ENCODE measurements at places on chromosomes 6 and 20. TPM values are rescaled to one million over a fixed set of nuclear protein-coding genes. Genes with fewer than 3 reads are reported as not detected.

Gene WFDC12
- not detected for total RNA-seq

Gene TCP11
- not detected for total RNA-seq

Gene SNAP91
- 0.34 TPM for total RNA-seq

Gene TRIM31
- not detected for total RNA-seq

Gene LY6G6F
- total RNA-seq, result not detected

Gene FITM2
- 5.5 TPM for total RNA-seq

Gene DDO
- total RNA-seq, result 0.29 TPM

Gene FRS3
- 4.0 TPM for total RNA-seq

Gene ZBTB12
- total RNA-seq, result 4.9 TPM

DNA sequence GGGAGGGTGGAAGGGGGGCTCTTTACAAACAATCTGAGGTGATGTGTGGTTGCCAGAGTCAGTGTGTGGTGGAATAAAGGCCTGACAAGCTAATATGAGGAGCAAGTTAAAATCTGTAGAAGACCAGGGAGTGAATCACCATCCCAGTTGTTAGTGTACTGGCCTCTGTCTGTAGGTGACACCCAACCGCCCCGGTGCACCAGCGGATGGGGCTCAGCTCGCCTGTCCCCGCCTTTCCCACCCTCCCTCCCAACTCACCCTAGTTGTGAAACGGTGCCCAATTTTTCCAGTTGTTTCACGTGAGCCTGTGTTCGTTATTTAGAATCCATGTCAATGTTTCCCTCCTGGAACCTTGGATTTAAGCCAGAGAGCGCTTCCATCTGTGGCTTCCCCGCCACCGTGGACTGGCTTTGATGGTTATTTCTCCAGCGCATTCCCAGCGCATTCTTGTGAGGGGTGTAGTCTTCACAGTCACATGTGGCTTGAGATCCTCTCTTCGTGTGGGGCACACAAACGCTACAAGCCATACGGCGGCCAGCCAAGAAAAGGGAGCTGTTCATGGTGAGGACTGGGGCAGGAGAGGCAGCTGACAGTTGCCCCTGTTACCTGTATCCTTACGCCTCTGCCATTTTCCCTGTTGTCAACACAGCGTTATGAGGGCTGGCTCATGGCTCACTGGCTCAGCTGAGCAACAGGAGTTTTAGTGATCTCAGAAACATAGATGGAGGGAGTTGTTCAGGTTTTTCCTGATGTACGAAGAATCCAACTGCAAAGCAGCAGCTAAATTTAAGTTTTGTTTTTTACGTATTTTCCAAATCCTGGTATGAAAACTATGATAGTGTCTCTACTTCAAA is 137.6 kb downstream of the ZDHHC14 start:
- DNase-seq, result no peak

DNA sequence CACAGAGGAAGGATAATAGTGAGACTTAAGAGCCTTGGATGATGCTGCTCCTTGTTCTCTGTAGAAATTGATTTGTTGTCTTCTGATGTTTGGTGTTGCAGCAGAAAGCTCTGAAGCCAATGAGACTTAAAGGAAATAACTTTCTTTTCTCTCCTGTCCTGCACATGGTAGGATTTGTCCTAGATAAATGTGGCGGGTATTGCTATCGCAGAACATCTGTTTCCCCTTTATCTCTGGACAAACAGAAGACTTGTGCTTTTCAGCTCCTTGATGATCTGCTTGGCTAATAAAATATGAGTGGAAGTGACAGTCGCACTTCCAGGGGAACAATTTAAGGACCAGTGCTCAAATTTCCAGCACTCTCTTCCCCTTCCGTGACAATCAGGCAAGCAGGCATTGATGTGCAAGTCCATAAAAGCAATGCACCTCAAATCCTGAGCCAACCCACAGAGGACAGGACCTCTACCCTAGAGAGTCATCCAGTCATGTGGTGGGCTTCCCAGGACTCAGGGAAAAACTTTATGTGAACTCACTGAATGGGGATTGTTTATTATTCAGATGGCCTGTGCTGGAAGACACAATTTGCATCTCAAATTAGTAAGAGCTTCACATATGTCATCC is 9.9 kb upstream of the NCR2 start:
- DNase-seq, result no peak

DNA sequence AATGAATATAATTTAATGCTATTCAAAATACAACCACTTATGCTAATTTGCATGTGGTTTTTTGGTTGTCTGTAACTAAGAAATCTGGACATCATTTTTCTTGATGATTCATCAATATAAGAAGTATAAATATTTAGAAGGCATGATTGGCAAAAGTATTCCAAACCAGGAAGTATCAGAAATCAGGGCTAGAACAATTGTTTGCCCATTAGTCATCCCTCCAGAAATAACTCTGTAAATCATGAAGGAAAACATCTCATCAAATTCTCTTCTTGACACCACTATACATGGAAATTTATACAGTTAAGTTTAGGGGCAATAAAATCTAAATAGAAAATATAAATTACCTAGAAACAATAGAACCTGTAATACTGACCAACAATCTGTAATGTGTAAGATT is 554.7 kb upstream of the HS3ST5 start:
- no peak for DNase-seq

- no peak for DNase-seq
Measured at GRCh38 chr20:8535403-8536261, 403.6 kb downstream of the PLCB1 start.

DNA sequence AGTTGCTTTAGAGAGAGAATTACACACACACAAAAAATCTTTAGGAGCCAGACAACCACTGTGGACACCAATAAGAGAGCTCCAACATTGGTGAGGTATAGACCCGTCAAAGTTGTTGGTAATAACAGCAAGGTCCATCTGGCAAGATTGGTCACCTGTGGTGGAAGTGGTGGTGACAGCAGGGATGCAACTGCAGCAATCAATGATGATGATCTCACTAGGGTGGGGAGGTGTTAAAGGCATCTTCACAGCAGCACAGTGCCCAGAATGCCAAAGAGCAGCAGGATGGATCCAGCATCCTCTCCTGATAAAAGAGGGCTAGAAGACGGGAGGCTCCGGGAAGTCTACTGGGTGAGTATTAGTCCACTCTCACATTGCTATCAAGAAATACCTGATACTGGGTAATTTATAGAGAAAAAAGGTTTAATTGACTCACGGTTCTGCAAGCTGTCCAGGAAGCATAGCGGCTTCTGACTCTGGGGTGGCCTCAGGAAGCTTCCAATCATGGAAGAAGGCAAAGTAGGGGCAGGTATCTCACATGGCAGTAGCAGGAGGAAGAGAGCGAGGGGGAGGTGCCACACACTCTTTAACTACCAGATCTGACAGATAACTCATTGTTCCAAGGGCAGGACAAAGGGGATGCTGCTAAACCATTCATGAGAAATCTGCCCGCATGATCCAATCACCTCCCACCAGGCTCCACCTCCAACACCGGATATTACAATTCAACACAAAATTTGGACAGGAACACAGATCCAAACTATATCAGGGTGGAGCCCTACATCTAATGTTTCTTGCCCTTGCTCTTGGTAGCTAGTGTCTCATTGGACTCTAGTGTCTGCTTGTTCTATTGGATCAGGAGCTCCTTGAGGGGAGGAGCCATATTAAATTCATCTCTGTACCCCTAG is 48.9 kb downstream of the KLHL31 start:
- no peak for DNase-seq

GRCh38 chr6:107764684-107765460 is 59.2 kb downstream of the SCML4 start:
- no peak for DNase-seq

GRCh38 chr6:70705772-70706171 is 38.1 kb downstream of the SMAP1 start:
- DNase-seq, result no peak

DNA sequence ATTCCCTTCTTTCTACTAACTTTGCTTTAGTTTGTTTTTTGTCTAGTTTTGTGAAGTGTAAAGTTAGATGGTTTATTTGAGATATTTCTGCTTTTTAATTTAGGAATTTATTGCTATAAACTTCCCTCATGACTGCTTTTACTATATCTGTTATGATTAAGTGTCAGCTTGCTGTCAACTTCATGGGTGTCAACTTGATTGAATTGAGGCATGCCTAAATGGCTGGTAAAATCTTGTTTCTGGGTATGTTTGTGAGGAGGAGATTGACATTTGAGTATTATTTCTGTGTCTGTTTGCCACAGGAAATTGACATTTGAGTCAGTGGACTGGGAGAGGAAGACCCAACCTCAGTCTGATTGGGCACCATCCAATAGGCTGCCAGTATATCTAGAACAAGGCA is 1147.0 kb upstream of the EYS start:
- DNase-seq, result no peak

GRCh38 chr20:40750541-40751035 is 61.6 kb upstream of the MAFB start:
- DNase-seq, result no peak

DNA sequence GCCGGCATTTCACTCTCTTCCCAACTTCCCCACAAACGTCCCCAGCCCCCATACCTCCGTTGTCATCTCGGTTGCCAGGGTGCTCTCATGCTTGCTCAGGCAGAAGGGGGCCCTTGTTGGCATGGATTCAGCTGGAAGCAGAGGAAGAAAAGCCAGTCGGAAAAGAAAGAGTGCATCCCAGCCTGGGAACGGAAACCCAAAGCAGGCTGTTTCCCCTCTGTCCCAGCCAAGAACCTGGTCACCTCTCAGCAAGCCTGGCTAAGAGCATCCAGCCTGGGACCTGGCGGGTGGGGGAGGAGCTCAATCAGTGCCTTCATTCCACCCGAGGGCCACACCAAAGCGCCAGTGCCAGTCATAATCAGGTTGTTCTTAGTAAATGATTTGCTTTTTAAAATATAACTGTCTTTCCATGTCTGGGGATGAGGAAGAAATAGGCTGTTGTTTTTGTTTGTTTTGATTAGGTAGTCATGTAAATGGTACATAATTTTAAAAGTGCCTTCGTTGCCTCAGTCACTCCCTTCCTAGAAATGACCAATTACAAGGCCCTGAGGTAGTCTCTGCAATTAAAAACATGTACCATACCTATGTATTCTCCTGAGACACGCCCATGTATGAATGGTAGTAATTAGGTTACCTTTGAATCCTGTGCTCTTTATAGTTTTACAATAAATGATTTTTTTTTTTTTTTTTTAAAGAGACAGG is 21.1 kb downstream of the CHMP4B start:
- DNase-seq, result no peak

- no peak for DNase-seq
Measured at GRCh38 chr6:16406966-16407365, 168.6 kb downstream of the GMPR start.

- DNase-seq, result no peak
Measured at GRCh38 chr6:131685266-131685780, 15.9 kb downstream of the OR2A4 start.

- no peak for DNase-seq
Measured at GRCh38 chr6:100665041-100665380, 200.3 kb upstream of the SIM1 start.

GRCh38 chr6:71967436-71967835 is 81.1 kb downstream of the RIMS1 start:
- DNase-seq, result peak; percentile 31

GRCh38 chr20:46717818-46718541 is 8.5 kb downstream of the SLC2A10 start:
- DNase-seq, result no peak

DNA sequence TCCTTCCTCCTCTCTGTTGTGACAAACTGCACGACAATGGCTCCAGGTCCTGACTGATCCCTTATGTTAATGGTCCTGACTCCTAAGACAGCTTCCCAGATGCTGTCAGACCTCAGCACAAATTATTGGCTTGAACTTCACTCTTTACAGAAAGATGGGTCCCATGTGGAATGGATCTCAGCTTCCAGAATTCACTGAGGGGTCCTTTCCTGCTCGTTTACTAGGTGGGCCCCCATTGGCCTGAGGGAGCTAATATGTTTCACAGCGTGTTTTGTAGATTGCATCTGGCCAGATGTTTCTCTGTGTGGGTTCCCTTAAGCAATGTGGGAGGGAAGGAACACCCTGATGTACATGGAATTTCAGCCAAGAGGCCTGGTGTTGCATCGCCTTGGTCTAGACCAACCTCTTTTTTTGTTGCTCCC is 826.6 kb downstream of the MAFB start:
- no peak for DNase-seq

DNA sequence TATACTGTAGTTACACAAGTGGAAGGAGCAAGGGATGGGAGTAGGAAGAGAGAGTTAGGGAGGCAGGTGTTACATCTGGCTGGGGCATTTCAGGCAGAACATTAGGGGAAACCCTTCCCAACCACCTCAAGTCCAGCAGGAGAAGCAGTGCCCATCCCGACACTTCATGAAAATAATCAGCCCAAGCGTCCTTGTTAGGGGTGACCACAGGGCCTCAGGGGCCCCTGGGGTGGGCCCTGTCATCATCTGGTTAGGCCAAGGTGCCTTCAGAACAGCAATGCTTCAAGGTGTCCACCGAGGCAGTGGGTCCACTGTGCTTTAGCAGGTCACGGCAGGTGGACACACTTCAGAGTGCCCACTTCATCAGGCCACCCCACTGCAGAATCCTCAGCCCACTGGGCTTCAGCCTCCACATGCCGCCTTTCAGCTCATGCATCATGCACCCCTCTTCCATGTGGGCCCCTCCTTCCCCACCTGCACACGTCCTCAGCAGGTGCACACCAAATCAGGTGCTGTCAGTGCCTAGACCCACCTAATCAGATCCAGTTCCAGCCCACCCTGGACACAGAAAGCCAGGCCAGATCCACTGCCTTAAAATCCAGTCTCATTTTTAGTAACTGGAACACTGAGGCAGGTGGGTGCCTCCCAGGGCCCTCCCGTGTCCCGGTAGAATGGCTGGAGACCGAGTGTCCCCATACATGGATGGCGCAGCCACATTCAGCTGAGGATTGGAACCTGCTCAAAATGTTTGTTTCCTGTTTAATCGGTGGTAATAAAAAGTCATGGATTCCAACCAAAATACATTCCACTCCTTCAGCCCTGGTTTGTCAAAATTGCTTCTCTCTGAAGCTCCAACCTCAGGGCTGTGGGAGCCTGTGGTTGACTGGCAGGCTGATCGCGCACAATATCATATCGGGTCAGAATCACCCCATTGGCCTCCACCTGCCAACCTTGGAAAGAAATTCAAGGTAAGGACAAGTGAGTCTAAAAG is 99.5 kb downstream of the ANKRD60 start:
- no peak for DNase-seq

DNA sequence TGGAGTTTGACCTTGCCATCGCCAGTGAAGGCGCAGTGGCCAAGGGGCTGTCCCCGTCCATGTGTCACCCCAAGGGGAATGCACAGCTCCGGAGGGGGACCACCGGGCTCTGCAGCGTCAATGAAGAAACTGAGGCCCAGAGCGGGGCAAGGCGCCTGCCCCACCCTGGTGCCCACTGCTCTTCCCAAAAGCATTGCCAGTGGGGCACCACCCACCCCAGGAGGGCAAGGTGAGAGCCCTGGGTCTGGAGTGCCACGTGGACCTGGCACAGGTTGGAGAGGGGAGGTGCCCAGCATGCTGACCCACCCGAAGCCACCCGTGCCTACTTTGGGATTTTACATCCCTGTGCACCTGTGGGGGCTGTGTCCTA is 8.3 kb downstream of the NTSR1 start:
- DNase-seq, result no peak

DNA sequence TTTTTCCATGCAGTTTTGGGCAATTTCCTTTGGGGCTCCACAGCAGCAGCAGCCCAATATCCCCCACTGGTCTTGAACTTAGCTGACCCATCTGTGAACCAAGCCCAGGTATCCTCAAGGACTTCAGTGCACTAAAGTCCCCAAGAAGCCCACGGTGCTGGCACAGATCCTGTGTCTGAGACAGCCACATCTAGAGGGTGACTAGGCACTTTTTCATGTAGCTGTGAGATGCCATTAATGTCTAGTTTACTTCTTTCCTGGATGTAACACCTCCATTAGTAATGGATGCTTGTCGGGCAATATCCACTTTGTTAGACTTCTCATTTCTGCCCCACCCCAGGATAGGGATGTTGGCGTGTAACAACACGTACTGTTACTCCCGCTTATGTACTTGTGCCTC is 176.2 kb upstream of the PROKR2 start:
- DNase-seq, result no peak

- no peak for DNase-seq
Measured at GRCh38 chr6:31575335-31575901, at the start of gene TNF. TSS of gene TNF (plus strand) at chr6:31575565. CDS start at chr6:31575742, 177 bp downstream.

Measured in kidney epithelial cell (primary cell).